ENCODE measurements at places on chromosomes 7 and 10.

DNA sequence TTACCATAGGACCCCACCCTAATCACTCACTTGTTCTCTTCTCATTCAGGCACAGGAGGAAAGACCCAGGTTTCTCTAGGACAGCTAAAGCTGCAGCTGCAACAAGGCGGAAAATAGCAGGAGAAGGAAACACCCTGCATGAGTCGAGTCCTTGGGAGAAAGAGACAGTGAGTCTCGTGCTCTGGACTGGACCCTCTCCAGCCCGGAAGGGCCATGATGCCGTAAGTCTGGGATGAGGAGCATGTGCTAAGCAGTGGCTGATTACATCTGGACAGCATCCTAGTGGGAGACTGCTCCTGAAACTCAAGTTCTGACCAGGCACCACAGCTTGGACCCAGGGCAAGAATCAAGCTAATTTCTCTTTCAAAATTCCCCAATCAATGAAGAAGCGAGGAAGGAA, 39.4 kb downstream of the FBXW4 start:
- DNase-seq = no peak

DNA sequence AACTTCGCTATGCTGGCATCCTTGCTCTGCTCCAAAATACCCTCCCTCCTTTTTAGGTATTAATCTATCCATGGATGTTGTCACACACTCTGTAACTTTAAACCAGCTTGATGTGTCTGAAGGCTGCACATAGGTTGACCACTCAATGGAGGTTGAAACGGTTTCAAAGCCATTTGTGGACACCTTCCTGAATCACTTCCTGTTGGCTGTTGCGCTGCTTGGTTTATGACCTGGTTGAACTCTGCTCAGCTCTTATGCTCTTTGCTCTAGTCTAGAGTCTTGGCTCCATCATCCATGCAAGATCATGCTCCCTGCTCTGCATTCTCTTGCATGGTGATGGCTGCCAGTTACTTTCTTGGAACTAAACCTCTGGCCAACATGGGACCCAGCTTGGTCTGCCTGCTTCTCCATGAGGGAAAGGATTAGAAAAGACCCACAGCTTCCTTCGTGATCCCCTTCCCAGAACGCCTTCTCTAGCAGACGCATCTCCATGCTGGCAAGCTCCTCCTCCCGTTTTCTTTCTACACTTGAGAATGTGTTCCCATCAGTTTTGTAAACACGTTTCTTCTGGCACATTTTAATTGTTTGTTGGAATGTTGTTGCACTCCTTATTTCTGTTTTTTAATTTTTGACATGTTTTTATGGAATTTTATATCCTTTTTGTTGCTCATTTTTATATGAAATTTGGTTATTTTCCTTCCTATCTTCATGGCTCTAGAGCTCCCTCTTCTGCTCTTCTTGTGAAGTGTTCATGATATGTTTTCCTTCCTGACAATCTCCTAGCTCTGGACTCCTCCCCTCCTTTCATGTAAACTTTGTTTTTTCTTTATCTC, 149.8 kb downstream of the XPNPEP1 start:
- no peak for DNase-seq

GRCh38 chr10:123527151-123527550, 139.0 kb upstream of the GPR26 start:
- DNase-seq = no peak

DNA sequence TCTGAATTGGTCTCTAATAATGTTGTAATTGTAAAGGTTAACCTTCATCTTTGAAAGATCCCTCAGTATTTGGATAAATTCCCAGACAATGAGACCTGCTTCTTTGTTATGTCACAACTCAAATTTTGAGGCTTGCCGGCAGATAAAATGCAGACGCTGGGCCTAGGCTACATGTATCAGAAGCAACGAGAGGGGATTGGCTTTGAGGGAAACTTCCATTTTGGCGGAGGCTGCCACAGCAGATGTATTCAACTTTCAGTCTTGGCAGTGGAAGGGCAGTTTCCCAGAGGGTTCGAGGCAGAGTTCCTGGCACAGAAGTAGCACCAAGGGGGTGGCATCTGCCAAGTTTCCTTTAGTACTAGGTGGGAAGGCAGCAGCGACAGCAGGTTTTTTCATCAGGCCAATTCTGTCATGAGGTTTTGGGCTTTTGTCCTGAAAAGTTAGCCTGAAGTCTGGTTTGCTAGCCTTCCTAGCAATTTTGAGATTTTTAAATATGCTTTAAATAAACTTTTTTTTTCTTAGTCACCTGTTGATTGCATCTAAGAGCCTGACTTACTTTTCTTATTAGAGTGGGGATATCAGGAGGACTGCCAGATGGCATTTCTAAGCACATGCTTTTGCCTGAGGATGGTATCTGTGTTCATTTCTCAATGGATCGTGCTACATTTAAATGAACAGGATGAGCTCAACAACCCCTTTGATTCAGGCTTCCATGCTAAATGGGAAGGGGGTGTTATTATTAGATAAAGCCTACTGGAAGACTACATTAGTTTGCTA, 89.5 kb upstream of the FAM3C start:
- DNase-seq = no peak

GRCh38 chr10:6671976-6672375, 91.9 kb upstream of the PRKCQ start:
- DNase-seq = no peak

DNA sequence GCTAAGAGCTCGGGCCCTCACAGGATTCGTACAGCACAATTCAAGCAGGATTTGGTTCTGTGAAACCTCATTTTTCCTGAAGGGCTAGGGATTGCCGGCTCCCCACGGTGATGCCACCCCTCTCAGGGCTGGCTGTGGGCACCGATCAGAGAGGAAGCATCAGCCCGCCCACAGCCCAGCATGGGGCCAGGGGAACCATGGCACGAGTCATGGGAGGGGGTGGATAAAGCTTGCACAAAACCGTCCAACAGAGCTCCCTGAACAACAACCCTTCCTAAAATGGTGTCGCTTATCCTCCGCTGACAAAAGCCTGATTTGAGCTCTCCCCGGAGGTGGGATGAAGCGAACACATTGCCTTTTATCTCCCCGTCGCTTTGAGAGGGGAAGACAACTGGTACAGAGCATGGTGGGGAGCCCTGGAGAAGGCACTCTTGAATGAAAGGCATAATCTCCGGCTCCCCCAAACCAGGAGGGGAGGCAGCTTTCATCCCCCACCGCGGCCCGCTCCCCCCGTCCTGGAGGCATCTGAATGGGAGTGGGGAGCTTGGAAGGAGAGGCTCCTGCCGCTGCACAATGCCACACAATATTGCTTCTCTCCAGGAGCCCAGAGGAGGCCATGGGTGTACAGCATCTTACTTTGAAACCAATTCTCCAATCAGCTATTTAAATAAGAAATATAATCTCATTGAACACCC, 144.0 kb downstream of the RPS24 start:
- no peak for DNase-seq

- no peak for DNase-seq
These were observed 41.7 kb downstream of the ASB13 start for GRCh38 chr10:5624701-5625100.

- no peak for DNase-seq
These were observed 77.9 kb downstream of the CCNY start for GRCh38 chr10:35413985-35414861.

DNA sequence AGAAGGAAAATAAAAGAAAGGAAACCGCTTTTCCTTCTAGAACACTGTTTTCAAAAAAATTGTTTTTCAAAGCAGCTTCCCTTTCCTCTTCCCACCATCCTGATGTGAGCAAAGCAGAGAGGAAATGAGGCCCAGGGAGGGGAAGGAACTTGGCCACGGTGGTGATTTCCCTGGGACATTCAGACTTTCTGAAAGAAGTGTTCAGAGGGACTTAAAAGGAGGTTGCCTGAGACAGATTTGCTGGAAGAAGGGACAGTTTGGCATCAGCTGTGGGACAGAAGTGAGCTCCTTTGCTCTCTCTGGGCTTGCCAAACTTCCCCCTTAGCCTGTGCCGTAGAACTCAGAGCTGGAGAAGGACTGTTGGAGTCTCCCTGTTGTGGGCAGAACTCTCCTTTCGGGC, 30.3 kb downstream of the ADCYAP1R1 start:
- no peak for DNase-seq

DNA sequence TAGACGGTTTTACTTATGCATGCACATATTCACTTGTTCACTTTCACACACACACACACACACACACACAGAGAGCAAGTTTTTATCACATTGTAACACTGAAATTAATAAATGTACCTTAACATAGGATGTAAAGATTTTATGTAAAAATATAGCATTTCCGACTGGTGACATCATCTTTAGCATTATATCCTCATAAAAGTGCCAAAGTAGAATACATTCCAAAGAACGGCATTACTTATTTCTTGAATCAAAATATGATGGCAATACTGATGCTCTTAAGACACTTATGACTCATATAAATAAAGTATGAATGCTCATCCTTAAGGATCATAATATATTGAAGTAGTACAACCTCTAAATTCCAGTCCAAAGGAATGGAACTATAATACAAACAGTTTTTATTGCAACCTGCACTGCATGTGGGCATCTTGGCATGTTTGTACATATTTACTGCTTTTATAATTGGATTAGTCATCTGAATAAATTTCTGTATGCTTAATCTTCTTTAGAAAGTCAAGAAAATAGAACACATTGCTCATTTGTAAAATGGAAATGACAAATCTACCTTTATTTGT, 290.0 kb upstream of the SEMA3A start:
- no peak for DNase-seq

DNA sequence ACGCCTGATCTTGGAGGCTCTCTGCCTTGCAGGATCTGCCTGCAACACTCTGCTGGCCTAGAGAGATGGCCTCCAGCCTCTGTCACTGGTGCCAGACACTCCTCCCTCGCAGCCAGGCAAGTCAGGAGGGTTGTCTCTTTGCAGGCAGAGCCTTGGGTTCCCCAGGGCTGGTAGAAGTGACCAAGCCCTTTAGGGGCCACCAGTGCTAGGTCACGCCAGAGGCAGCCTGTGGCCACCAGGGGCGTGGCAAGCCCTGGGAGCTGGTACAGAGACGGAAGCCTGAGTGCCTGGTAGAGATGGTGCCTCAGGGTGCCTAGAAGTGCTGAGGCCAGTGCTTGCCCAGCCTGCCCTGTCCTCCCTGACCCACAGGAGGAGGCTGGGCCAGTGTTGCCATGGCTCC, 9.1 kb downstream of the ADCYAP1R1 start:
- DNase-seq = no peak

GRCh38 chr10:21753497-21754270, 219.7 kb downstream of the MLLT10 start:
- DNase-seq = no peak

DNA sequence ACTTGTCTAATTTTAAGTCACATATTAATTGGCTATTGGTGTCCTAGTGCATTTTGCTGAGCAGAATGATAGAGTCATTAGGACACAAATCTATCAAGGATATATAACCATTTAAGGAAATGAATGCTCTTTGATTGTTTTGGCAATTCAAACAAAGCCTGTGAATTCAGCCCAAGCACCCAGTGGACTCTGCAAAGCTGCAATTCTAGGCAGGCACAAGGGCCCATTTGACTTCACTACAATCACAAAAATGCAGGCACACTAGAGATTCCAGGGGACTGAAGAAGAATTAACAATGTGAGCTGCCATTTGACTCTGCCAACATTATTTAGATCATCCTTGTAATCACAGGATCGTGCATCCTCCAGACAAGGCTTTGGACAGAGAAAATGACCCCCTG, 544.2 kb upstream of the PHF14 start:
- no peak for DNase-seq

DNA sequence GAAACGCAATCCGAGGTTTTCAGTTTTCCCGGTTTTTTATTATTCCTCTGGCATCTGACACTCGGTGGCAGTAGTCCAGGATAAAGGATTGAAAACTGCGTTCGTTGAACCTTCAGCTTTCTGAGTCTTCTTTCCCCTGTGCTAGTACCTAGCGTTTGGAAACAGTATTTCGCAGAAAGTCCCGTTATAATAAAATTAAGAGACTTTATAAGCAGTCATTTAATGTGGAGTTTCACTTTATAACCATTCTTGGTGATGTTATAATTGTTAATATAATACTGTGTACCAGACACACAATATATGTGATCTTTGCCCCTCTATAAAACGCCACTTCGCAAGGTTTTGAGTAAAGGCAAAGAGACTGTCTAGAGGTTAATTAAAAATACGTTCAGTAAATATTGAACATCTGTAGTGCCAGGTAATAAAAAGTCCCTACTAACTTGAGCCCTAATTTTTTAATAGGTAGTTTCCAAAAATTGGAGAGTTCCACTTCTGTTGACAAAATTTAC, 874 bp downstream of the CISD1 start:
- peak; percentile 8 for DNase-seq

DNA sequence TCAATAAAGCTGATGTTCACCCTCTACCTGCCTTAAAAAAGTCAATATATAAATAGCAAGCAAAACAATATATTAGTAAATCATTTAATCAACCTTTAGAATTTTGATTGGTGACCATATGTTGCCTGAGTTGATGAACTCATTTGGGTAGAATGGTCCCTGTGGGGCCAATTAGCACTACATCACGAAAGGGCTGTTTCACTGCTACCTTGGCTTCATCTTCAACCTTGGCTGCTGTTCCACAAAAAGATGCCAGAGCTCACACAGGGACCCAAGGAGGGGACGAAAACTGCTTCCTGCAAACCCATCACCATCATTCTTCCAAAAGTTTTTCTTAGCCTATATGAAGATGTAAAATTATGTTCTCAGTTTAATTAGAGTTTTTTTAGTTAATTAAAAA, 35.4 kb upstream of the HBP1 start:
- no peak for DNase-seq

DNA sequence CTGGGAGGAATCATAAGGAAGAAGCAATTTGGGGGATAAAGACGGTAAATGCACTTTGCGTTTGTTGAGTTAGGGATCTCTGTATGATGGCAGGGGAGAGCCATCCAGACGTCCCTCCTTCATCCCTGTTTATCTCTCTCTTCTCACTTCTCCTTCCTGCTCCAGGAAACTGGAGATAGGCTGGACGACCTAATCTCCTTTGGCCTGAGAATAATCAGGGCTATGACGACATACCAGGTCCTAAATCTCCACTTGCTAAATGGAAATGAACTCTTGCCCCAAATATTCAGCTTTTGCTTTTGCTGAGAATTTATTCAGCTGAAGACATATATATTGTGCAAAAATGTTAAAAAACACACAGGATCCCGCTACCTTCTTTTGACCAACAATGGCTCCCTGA, 182.9 kb upstream of the INHBA start:
- no peak for DNase-seq

GRCh38 chr10:75456122-75456521, 24.7 kb downstream of the LRMDA start:
- DNase-seq = no peak

GRCh38 chr10:61901829-61902444, 438 bp downstream of the ARID5B start:
- peak; percentile 7 for DNase-seq

- DNase-seq = no peak
These were observed 173.9 kb downstream of the ELFN1 start for GRCh38 chr7:1843921-1844335.
